ENCODE measurements at places on chromosomes 4 and X.

- no peak for DNase-seq
These were observed 417.1 kb upstream of the GALNT7 start for GRCh38 chr4:172751550-172751949.

DNA sequence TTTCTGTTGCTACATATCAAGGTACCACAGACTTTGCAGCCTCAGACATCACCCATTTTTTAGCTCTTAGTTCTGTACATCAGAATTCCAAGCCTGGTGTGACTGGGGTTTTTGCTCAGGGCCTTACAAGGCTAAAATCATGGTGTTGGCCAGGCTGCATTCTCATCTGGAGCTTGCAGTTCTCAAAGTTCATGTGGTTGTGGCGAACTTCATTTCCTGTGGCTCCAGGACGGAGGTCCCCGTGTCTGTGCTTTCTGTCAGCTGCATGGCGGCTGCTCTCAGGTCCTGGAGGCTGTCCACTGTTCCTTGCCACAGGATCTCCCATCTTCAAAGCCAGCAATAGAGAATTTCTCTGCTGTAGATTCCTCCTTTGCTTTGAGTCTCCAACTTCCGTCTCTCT, 157.4 kb downstream of the STIM2 start:
- DNase-seq: no peak

GRCh38 chr4:102560571-102561341, 59.6 kb downstream of the NFKB1 start:
- DNase-seq: no peak

GRCh38 chr4:15197005-15197404, 194.7 kb downstream of the CPEB2 start:
- no peak for DNase-seq

All from left lobe of liver (tissue), 2 donors.